ENCODE measurements at places on chromosomes 12 and 14.

- no peak for DNase-seq
Observed at GRCh38 chr14:103103461-103104388, 9.2 kb downstream of the EXOC3L4 start.

GRCh38 chr14:104536942-104537612, 42.5 kb upstream of the C14orf180 start:
- DNase-seq = no peak

DNA sequence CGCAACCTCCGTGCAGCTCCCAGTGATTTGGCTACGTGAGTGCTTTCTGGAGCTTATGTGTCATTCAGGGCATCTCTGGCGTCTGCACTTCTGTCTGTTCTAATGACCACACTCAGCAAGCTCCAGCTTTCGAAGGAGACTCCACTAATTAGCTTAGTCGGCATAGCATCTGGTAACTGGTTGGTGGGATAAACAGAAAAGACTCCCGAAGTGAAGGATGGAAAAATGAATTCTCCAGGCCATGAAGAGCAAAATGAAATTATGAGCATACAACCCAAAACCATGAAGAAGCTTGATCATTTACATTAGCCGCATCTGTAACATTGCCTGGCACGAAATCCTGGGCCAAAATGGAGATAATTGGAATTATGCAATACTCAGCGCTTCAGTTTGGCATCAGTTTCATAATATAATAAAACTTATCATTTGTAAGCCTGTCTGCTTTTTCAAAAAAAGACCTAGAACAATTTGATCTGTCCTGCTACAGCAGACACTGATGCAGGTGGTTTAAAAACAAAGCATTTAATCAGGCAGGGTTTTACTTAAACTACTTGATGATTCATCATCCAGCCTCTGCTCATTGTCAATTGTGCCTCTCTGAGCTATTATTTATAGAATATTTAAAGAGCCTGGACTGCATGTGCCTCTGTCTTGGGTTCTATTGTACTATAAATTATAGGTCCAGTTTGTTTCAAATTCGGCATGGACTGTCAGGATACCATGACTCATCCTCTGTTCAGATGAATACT, 87.4 kb downstream of the SYT1 start:
- DNase-seq = no peak

- DNase-seq = no peak
Observed at GRCh38 chr14:52328276-52328675, 14.2 kb downstream of the PTGER2 start.

- no peak for DNase-seq
Observed at GRCh38 chr14:64973026-64973442, 898 bp upstream of the RAB15 start.

- no peak for DNase-seq
Observed at GRCh38 chr14:95521001-95521400, 4.6 kb upstream of the SYNE3 start.

DNA sequence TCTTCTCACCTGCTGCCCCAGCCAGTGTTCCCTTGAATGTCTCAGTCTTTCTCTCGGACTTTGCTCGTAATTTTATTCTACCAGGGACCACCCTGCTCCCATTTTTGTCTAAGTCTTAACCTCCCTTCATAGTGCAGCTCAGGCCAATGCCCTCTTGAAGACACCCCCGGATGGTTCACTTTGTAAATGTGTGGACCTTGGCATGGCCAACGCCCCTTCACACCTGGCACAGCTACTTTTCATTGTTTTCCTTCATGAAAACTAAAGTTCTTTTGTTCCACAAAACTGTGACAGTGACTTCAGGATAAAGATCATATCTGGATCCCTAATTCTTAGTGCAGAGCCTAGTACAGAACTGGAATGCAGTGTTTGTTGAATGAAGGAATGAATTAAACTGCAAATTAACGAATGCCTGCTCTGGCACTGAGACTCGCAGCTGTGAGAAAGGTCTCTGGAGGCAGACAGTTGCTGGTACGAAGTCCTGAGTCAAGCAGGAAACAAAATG, 3.5 kb upstream of the RNASE4 start:
- DNase-seq = peak; percentile 18

DNA sequence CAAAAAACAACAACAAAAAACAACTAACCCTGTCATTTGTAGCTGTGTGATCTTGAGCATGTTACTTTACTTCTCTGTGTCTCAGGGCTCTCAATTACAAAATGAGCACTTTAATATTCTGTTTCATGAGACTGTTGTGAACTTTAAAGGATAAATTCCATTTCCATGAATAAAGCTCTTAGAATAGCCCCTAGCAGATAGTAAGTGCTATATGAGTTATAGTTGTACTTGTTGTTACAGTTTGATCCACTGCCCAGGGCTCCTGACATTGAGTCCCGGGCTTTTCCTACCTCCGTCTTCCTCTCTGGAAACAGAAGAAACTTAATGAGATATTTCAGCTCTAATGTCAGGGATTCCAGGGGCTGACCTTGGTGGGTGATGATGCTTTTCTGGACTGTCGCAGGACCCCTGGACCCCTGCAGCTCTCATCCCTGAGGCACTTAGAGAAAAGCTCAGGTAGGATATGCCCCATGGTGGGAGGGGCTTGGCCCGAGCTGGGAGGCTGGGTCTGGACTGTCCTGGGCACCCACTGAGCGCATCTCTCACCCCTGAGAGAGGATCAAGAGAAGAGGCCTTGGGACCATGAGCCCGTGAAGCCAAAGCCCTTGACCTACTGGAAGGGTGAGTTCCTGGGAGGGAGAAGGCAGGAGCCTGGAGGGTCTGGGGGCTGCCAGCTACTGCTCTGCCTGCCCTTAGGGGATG, 5.1 kb downstream of the P3H3 start:
- no peak for DNase-seq

DNA sequence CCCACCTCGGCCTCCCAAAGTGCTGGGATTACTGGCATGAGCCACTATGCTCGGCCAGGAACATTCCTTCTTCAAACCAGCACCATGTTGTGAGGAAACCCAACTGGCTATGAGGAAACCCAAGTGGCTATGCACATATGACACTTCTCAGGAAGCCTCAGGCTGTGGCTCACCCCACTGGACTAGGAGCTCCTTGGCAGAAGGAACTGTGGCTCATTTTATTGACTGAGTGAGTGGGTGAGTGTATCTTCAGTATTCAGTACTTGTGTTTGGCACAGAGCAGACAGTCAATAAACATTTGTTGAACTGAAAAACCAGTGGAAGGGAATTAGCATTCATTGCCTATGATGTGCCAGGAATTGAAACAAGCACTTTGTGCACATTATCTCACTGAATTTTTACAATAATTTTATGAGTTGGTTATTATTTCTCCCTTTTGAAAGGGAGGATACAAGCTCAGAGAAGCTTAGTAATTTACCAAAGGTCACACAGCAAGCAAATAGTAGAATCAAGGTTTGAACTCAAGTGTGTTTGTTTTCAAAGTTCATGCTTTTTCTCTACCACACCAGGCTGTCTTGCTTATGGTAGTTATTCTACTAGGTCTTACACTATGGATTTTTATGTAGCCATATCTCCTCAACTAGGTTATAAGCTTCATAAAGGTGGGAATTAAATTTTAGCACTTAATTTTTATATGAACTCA, 121.6 kb downstream of the VEZT start:
- DNase-seq = no peak

- DNase-seq = no peak
Observed at GRCh38 chr14:25049093-25049567, 817 bp downstream of the STXBP6 start.

DNA sequence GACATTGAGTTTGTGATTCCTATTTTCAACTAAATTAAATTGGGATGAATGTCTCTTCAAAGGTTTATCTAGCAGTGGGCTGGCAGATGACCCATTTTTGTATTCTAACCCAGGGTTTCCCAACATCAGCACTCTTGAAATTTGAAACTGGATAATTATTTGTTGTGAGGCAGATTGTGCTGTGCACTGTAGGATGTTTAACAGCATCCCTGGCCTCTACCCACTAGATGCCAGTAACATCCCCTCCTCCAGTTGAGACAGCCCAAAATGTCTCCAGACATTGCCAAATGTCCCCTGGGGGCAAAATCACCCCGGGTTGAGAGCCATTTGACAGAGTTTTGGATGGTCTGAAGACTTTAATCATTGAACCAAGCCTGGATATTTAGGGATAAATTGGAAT, 11.1 kb downstream of the DAAM1 start:
- no peak for DNase-seq

- no peak for DNase-seq
Observed at GRCh38 chr12:13210236-13211190, 14.0 kb downstream of the EMP1 start.

GRCh38 chr12:44317651-44318126, 481.8 kb downstream of the TMEM117 start:
- no peak for DNase-seq

DNA sequence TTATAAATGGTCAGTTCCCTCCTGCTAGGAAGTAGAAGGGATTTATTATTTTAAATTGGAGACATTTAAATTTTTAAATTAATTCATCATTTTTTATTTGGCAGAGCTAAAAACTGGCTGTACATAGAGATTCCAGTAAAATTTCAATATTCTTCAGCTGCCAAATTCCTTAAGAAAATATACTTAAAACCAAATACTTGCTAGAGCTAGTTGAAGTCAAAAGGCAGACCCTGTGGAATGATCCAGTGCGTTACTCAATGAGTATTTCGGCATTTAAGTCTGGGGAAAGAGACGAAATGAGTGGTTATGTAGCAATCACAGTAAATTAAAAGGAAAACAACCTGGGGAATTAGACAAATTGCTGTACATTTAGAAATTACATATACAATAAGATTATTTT, 1104.7 kb downstream of the SLC6A15 start:
- DNase-seq = no peak

DNA sequence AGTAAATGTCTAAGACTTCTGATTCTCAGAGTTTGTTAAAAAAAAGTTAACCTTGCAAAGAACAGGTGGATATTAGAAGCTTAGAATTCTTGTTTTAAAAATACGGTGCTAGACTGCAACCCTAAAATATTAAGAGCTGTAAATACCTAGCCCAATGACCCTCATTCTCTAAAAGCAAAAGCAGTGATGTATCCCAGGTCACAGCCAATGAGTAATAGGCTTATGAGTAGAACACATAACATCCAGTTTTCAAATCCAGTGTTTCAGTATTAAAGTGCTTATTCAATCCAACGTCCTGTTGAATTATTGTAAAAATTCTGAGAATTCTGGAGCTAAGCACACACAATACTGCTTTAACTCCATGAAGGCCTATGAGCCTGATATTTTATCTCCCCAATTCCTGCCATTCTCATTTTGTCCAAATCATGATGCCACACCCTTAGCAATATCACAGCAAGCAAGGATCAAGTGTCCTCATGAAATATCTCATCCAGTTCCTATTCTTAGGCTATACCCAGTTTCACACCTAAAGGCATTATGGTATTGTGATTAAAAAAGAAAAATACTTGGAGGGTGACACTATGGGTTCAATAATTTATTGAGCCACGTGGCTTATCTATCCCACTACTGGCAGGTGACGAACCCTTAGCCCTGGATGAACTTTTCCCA, 15.3 kb upstream of the ARID4A start:
- no peak for DNase-seq

- no peak for DNase-seq
Observed at GRCh38 chr12:119274636-119275065, 59.9 kb upstream of the CCDC60 start.

GRCh38 chr14:61334197-61334701, 12.9 kb downstream of the PRKCH start:
- DNase-seq = no peak

DNA sequence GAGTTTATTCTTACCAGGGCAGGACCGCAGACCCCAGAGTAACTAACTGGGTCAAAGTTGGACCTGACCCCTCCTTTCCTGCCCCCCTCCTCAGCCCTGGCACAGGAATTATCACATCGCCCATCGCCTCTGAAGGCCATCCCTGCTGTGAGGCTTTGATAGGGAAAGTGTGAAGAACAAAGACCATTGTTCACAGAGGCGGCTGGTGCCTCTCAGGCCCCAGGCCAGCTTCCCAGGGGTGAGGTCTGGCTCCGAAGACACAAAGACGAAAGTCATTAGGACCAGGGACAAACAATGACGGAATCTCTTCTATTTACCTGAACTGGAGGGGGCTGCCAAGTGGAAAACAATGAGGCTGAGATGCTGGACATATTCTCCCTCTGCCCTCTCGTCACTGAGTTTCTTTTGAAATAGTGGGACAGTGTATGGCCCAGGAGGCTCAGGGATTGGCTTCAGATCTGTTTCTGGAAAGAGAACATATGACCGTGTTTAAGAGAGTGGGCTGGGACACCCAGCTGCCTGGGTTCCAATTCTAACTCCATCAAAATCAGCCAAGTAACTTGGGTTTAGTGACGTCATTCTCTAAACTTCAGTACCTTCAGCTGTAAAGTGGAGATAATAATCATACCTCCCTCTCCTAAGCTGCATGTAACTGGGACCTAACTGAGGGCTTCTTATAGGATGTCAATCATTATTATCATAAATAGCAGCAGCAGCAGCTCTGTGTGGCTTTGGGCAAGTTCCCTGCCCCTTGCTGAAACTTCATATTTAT, 769.4 kb downstream of the MED13L start:
- DNase-seq = no peak

DNA sequence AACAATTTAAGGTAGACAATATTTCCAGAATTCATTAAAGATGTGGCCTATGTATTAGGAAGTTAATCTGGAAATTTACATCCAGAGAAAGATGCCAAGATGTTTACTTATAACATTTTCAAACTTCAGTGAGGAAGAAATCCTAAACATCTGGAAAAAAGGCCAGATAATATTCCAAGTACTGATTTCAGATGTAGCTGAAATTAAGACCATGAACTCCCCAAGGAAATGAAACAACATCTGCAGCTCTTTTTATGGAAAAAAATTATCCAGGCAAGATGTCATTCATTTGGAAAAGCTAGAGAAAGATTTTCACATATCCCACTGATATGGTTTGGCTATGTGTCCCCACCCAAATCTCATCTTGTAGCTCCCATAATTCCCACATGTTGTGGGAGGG, 35.0 kb downstream of the GNG2 start:
- no peak for DNase-seq

DNA sequence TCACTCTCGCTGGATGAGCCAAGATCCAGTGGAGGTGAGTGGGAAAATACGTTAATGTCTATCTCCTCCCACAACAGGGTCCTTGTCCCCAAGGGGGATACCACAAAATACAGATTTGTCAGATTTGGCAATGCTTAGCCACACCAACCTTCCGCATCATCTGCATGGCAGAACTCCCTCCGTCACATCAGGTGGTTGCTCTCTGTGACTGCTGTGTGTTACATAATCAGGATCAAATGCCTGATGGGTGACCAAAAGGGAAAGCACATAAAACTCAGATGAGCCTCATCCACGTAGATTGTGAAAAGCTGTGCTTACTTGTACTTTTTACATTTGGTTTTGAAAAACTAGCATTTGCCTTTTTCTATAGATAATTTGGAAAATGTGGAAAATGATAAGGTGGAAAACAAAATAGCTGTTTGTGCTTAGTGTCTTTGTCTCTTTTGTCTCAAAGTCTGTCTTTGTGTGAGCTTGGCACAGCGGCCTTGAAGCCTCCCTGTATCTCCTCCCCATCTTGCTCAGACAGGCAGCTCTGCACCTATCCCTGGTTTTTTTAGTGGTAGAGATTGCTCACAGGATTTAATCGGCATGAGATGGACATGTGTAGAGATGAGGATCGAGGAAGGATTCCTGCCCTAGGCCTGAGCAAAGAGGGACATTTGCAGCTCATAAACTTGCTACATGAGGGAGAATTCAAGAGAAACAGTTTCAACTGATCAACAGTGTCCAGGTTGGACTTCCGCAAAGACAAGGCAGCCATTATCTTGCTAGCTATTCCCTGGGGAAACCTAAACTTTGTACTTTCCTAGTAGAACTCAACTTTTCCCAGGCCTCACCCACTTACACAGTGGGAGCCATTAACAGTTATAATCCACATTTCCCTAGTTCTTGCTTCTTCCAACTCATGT, 3.6 kb upstream of the FGF6 start:
- no peak for DNase-seq
